ENCODE measurements at places on chromosomes 7 and 10.

DNA sequence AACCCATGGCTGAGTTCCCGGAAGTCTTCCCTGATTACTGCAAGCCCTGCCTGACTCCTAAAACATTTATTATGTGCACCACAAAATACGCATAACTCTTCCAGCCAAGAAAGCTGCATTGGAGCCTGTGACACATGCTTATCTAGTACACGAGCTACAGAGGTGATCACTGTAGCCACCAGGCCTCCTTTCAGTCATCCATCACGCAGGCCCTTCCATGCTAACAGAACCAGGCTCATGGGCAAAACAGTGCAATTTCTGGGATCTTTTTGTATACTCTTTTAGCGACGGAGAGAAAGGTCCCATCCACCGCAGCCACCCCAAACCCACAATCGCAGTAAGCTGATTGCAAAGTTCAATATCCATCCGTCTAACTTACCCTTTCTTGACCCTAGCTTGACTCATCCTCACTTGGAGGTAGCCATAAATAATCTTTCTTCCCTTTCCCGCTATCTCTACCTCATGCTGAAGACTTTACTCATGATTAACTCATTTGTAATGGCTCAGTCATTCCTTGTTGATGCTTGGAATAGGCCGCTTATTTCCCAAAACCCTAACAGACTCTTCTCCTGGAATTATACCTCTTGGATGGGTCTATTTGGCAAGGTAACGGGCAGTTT, 1203.5 kb downstream of the TYW1 start:
- DNase-seq, result no peak

DNA sequence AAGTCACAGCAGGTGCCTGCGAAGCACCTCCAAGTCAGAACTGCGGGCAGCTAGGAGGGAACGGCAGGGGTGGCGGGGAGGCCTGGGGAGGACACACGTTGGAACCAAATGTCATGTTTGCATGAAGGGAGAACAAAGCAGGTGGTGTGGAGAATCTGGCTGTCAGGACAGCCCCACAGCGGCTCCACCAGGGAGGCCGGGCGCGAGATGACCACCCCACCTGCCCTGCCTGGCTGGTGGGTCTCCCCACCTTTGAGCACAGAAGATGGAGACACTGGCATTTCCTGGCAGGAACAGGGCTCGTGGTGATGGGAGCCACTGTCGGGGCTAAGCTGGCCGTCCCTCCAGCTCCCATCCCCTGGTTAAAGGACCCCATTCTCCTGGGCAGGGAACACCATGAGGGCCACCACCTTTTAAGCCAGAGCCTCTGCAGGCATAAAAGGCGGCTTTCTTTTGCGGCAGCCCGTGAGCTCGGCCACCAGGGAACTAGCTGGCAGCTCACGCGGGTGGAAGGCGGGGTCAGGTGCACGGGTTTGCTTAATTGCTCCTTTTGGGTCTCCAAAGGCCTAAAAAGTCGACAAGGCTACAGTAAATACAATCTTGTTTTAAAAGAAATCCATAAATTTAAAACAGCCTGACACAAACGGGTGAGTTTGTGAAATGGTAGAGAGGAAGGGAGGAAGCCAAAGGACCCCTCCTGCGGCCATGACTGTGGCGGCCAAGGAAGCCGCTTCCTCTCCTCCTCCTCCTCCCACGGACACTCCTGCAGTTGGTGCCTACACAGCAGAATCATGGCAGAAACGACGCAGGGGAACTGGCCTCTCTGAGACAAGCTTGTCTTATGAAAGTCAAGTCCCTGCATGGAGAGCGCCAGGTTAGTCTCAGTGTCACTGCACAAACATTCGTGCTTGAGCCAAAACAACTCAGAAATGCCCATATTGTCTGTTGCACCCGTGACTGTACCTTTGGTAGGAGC, 213.8 kb downstream of the DNAJB6 start:
- DNase-seq, result no peak

- no peak for DNase-seq
Observed at GRCh38 chr7:112283382-112283910, 77.0 kb downstream of the ZNF277 start.

DNA sequence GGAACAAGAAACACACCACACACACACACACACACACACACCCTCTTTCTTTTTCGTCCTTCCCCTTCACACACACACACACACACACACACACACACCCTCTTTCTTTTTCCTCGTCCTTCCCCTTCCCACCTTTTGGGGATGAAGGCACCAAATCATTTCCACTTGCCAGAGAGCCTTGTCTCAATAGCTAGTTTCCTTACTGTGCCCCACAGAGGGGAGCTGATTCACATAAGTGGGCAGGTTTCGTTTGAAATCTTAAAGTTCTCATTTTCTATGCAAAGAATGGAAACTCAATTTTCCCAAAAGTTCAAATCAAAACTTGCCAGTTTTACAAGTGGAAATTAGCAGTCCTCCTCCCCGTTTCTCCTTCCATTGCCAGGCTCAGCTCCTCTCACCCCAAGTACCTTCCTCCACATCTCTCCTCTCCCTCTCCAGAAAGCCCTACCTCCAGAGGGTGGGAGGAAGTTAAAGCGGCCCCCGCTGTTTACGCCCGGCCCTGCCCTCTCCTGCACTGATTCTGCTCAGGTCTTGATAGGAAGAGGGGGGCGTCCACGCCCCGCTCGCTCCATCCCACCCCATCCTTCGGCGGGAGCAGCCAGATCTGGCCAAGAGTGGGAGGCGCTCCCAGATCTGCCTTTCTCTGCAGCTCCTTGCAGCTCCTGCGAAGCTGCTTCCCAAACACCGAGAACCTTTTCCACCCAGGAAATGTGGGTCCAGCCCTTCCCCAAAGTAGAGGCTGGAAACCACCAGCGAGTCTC, 1.3 kb downstream of the CTTNBP2 start:
- no peak for DNase-seq

DNA sequence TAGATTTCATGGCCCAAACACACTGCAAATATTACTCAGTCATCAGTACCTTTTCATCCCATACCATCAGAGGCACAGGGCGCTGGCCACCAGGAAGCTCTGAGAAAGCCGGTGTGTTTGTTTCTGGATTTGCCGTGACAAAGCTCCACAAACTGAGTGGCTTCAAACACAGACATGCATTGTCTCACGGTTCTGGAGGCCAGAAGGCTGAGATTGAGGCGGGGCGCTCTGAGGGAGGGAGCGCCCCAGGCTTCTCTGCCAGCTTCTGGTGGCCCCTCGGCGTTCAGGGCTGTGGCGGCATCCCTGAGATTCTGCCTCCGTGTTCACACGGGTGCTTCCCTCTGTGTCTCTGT, 3.7 kb upstream of the TTYH3 start:
- DNase-seq, result no peak

- DNase-seq, result no peak
Observed at GRCh38 chr7:130831817-130832481, 97.9 kb upstream of the KLF14 start.

- no peak for DNase-seq
Observed at GRCh38 chr10:12422189-12422588, 72.8 kb downstream of the CAMK1D start.

DNA sequence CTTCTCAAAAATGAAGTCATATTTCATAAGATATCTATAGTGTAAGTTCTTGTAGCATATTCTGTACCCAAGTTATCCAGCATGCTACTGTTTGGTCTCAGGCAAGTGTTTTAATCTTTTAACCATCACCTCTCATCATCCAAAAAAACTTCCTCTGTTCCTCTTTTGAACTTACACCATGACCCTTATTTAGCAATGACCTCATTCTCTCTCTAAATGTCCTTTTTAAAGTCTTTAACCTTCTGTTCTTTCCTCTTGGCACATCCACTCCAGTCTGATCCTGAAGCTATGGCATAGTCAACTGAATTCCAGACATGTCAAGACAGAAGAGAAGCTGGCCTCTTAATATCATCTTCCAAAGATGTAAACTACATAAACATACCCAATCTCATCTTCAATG, 26.2 kb downstream of the PPP3CB start:
- DNase-seq, result no peak

Measured in central memory CD8-positive, alpha-beta T cell (primary cell).